Stimulated activated CD8-positive, alpha-beta memory T cell treated with anti-CD3 and anti-CD28 coated beads, Interleukin-2, amount 100 ng/mL, for 1 hour (primary cell): ENCODE measurements at places on chromosomes 7 and 10.
A peak's percentile ranks its signal among the peaks of the same experiment; 100 is the strongest.

DNA sequence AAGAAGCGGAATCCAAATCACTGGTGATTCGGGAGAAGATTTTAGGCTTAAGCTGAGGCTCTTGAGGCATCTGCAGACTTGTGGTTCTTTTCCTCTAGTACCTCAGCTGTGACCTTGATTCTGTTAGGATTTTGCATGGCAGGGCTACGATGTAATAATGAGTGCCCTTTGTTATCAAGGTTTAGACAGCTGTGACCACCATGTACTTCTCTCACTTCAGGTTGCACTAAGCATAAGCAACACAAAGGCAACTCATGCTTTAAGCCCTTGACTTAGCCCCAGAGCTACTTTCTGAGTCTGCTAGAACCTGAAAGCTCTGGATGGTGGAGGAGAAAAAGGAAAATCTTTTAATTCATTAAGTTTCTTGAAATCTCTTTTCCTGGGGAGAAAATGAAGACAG is 1052.3 kb upstream of the PHF14 start:
- DNase-seq: no peak

- no peak for DNase-seq
Measured at GRCh38 chr10:99523251-99523773, 9.4 kb upstream of the NKX2-3 start.

DNA sequence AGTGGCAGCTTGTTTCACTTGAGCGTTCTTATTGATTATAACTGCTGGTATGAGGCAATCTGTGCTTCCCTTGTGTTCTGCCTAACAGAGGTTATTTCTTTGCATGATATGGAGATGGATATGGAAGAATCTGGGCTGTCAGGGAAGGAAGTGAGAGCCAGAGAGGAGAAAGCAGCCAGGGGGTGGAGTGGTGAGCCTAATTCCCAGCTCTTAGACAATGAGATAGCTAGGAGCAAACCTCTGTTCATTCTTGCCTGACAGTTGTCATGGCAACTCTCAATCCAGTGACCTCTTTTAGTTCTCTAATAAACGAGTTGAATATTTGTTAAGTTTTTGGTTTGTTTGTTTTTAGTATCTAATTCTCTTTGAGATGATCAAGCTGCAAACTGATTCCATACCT is 214.3 kb downstream of the NRG3 start:
- DNase-seq: no peak

GRCh38 chr7:41738336-41738735 is 35.4 kb upstream of the INHBA start:
- DNase-seq: no peak

GRCh38 chr7:92044148-92044547 is 90.1 kb downstream of the CYP51A1 start:
- no peak for DNase-seq

DNA sequence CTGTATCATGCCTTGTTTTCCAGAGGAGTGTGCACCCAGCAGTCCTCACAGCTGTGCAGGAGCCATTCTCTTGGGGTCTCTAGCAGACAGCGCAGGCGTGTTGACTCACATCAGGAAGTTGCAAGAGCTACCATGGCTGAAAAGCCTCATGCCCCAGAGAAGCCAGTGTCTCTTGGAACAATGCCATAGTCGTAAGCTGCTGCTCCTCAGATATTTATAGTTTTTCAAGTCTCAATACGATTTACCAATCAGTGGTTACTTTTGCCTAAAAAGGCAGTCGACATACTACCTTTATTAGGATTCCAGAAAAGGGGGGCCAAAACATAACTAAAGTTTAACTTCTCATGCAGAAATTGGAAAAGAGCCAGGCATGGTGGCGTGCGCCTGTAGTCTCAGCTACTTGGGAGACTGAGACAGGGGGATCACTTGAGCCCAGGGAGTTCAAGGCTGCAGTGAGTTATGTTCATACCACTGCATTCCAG is 407.7 kb downstream of the PARD3 start:
- no peak for DNase-seq

DNA sequence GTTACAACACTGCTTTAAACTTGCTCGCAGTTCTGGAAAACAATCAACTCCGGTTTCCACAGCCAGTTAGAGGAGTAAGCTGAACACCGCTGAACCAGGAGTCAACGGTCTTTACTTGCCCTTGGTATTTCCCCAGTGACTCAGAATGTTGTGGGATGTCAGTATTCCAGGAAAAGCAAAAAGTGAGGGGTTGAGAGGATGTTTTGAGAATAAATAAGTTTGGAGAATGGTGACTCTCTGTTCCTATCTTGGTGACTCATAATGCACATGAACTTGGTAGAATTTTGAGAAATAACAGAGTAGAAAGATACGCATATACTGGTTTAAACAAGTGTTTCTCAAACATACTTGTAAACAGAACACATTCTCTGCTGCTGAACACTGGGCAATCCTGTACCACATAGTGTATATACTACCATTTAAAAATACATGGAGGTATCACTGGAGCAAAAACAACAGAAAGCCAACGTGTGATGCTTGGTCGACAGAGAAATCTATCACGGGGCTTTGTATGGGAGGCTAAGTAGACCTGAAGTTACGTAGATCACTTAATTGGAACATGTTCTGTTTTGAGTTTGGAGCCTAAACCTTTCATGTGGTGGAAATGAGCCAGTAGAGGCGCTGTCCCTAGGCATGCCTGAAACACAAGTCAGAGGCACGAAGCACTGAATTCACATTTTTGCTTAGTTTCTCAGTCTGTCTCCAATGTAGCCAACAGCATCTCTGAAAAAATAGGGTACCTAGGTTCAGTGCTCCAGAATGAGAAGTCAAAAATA is 534.3 kb downstream of the PARD3 start:
- DNase-seq: no peak

- peak; percentile 54 for DNase-seq
Measured at GRCh38 chr7:2417981-2418481, 14.6 kb downstream of the CHST12 start.

DNA sequence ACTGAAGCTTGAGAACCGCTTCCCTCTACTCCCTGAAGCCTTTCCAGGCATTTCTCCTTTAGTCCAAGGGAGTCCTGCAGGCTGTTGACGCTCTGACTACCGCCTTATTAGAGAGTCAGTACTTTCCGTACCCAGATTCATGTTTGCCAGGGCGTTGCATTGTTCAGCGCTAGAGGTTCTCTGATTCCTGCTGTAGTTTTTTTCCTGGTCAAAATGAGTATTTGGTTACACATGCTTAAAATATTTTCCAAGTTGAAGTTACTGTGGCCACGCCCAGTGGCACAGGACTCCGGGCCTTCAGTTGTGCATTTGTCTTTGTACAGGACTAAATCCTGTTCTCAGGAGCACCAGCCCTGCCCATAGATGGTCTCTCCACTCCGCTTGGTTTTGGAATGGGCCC is 7.9 kb downstream of the MTURN start:
- no peak for DNase-seq

DNA sequence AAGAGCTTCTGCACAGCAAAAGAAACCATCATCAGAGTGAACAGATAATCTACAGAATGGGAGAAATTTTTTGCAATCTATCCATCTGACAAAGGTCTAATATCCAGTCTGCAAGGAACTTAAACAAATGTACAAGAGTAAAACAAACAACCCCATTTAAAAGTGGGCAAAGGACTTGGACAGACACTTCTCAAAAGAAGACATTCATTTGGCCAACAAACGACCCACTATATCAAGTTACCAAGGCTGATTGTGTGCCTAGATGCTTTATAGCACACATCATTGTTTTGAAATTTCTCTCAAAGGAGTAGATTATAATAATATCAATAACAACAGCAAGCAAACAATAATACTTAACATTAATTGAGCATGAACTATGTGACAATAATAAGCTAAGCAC is 117.1 kb downstream of the TFPI2 start:
- no peak for DNase-seq

DNA sequence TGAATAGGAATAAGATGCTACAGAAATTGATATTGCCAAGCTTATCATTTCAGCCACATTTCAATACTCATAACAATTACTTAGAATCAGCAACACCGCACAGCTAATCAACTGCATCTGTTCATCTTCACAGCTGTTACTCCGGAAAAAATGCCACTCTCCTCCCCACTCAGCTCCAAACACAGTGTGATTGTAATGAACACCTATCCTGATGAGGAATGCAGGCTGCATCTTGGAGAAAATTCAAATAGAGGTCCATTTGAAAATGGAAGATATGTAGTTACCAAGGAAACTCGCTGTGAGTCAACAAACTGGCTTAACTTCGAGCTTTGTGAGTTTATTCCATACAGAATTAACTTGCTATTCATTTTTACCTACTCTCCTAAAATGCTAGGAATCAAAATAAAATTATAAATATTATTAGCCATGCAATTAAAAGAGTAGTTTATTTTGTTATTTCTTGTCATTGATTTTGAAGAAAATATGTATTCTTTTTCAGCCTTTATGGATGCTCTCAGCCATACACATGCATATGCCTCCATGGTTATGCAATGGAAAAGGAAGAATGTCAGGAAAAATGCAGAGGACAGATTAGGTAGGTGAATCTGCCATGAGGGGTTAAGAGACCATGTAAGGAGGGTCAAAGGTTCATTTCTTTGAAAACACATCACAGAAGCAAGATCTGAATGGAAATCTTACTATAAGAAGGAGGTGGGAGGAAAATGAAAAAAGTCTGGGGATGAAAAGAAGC is 267.2 kb downstream of the POM121L12 start:
- no peak for DNase-seq

GRCh38 chr10:70954381-70955176 is 66.2 kb upstream of the PCBD1 start:
- no peak for DNase-seq

GRCh38 chr7:157690058-157690832 is 353.4 kb downstream of the DNAJB6 start:
- DNase-seq: no peak

DNA sequence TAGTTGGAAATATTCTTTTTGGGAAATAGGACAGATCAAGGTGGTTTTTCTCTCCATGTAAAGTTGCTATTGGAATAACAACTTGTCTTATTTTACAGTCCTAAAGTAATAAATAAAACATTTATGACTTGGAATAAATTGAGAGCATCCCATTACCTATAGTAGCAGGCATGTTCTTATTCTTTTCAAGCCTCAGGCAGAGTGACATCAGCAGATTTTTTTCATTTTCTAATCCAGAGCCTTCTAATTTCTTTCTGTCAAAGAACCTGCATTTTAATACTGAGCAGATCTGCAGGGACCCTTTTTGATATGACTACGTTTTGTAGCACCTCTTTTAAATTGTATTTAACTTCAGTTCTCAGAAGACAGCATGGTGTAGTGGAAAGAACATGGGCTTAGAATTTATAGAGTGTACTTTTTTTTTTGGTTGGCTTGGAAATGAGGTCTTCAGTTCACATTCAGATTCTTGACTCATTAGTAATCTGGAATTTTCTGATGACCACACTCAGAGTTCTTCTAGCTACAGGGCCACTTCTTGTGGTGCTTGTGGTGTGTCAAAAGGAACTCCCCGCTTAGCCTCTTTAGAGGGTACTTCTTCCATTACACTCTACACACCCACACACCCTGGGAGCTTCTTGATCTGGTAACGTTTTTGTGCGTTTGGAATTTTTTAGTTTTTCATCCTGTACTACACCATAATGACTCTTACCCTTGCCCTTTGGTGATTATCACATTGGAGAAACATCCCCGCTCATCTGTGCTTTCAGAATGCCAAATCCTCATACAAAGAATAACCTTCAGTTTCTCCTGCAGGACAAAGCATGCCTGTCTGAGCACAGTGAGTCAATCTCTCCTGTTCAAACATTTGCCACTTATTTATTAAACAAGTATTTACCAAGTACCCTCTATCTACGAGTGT is 34.6 kb downstream of the AGK start:
- DNase-seq: no peak

DNA sequence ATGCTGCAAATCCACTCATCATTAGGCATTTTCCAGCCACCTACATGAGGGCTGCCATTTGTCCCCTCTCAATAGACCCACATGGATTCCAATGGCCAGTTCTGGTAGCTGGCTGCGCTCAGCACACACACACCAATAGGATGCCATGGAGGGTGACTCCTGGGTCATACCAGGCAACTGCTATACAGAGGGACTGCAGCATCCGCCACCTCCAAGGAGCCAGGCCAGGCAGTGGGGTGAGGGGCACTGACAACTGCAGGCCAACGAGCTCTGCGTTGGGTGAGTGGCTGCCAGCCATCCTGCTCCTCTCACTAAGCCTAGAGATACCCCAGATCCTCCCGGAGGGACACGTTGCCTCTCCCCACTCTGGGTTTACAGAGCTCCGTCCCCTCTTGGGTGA is 118.8 kb upstream of the NANOS1 start:
- no peak for DNase-seq

GRCh38 chr7:24442170-24442777 is 131.0 kb upstream of the PALS2 start:
- peak; percentile 2 for DNase-seq

DNA sequence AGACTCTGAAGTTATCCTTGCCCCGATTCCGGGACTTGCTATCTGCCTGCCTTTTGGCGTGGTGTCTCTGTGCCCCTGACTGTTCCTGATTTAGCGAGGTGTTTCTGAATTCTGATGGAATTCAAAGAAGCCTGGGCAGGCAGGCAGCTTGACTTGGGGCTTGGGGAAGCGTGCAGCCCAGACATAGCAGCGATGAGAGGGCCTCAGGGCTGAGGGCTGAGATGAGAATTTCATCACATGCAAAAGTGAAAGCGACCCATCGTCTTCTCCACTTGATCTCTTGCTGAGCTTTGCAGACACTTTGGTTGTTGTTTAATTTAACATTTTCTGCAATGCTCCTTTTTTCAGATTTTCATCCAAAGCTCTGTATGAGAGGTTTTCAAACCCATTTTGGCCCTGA is 57.8 kb downstream of the TCF7L2 start:
- DNase-seq: no peak

GRCh38 chr7:149814494-149814893 is 23.7 kb upstream of the ZNF862 start:
- no peak for DNase-seq

- DNase-seq: no peak
Measured at GRCh38 chr10:52807803-52808202, 35.2 kb upstream of the MBL2 start.

- DNase-seq: no peak
Measured at GRCh38 chr10:76350583-76350982, 919.2 kb downstream of the LRMDA start.

DNA sequence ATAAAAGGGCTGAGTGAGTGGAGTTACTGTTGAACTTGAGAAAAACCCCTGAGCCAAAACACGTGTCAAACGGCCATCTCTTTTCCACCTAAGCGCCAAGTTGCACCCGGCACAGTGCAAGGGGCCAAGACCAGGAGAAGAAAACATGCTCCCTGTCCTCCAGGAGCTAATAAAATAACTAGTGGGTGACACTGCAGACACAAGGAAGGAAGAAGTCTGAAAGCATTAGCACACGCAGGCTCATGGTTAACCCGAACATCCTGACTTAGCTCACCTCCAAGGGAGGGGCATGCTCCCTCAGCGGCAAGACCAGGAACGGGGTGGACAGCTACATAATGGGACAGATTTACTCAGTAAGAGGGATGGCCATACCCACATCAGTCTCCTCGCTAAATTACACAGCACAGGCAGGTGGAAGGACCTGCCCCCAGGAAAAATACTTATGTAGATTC is 65.0 kb downstream of the PIP4K2A start:
- DNase-seq: no peak
